ENCODE measurements at places on chromosomes 2 and 18. TPM values are rescaled to one million over a fixed set of nuclear protein-coding genes. Genes with fewer than 3 reads are reported as not detected.

The DUSP2 gene
- total RNA-seq = 0.78 TPM

- no peak for DNase-seq
Observed at GRCh38 chr18:35178260-35178659, 62.6 kb upstream of the ZNF397 start.

GRCh38 chr2:165251366-165251765 lies 12.2 kb downstream of the SCN2A start:
- no peak for DNase-seq

The TFPI gene
- 325 TPM for total RNA-seq

GRCh38 chr2:73937103-73937885 lies 10.6 kb downstream of the DGUOK start:
- DNase-seq = no peak

The TMEM37 gene
- 0.40 TPM for total RNA-seq

DNA sequence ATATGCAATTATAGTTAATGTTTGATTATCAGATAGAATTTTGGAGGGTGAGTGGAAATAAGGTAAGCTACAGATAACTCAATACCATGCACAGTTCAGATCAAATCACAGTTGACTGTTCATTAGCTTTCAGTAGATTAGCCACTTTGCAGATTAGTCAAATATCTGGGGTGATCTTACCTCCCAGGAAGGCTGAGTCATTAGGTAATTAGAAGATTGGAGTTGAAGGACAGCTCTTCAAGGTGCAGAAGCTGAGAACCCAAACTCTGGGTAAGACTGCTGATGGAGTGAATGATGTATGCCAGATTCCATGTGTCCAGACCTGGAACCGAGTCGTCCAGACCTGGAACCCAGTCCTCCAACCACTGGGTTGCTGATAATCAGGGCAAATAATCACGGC lies 262.8 kb upstream of the UBE2E3 start:
- DNase-seq = no peak

- DNase-seq = no peak
Observed at GRCh38 chr2:66536997-66537396, 102.1 kb downstream of the MEIS1 start.

The SLC30A3 gene
- not detected for total RNA-seq

- DNase-seq = no peak
Observed at GRCh38 chr18:13703899-13704298, 22.5 kb downstream of the FAM210A start.

DNA sequence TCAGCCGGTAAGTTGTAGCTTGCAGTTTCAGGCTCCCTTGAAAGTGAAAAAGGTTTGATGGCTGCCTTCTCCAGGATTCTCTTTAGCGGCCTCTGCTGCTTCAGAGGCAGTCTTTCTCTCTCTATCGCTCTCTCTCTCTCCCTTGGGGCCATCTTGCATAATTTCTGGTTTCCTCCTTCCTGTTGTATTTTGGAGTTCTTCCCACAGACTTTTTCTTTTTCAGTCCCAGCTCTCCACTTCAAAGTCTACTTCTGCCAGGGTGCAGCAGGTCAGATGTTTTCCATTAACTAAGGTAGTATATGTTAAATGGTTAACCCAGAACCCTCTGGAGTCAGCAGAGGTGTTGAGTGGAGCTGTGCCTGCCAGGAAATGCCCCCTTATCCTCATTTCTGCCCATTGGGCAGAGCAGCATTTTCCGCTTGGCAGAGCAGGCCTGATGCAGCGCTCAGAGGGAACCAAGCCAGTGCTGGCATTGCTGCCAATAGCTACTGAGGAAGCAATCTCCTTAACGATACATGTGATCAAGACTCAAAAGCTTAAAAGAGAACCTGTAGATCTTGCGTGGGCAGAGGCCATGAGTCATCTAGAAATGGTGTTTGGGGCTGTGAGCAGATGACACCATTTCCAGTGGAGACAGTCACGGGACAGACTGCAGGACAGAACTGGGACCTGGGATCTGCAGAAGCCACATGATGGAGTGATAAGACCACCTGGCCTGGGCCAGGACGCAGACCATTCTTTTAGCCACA lies 20.8 kb downstream of the DBI start:
- DNase-seq = no peak

- DNase-seq = no peak
Observed at GRCh38 chr2:176582990-176583481, 313.8 kb downstream of the MTX2 start.

The C2orf92 gene
- total RNA-seq = 15.0 TPM

The ABCG5 gene
- total RNA-seq = not detected

The IL36B gene
- total RNA-seq = not detected

The IL37 gene
- not detected for total RNA-seq

The GALNT13 gene
- total RNA-seq = not detected

The GAD1 gene
- total RNA-seq = not detected

- no peak for DNase-seq
Observed at GRCh38 chr18:51593931-51594330, 396.4 kb upstream of the MEX3C start.

The RGPD6 gene
- total RNA-seq = 16.0 TPM

GRCh38 chr2:23639406-23639982 lies 254.5 kb downstream of the KLHL29 start:
- DNase-seq = no peak

DNA sequence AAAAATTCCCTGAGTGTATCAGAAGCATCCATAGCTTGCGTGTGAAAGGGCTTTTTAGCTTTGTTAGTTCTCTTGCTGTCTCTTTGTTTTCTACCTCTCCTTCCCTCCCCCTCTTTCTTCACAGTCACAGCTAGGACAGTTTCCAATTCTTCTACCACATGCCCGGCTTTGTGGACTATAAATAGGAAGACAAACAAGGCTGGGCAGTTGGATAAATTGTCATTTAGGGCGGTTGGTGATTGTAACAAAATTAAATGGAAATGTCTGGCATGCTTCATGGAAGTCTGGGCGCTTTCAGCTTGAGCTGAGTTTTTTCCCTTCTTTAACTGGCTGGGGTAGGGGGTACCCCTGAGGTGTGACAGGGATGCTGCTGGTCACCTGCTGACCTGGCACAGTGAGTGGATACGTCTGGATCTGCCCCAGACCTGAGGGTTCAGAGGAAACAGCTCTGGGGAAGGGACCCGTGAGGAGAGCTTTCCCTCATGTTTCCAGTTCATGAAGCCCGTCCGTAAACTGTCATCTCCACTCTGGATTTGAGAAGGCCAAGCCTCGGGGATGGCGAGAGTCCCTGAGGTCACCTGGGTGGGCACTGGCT lies 29.0 kb upstream of the GIGYF2 start:
- no peak for DNase-seq

DNA sequence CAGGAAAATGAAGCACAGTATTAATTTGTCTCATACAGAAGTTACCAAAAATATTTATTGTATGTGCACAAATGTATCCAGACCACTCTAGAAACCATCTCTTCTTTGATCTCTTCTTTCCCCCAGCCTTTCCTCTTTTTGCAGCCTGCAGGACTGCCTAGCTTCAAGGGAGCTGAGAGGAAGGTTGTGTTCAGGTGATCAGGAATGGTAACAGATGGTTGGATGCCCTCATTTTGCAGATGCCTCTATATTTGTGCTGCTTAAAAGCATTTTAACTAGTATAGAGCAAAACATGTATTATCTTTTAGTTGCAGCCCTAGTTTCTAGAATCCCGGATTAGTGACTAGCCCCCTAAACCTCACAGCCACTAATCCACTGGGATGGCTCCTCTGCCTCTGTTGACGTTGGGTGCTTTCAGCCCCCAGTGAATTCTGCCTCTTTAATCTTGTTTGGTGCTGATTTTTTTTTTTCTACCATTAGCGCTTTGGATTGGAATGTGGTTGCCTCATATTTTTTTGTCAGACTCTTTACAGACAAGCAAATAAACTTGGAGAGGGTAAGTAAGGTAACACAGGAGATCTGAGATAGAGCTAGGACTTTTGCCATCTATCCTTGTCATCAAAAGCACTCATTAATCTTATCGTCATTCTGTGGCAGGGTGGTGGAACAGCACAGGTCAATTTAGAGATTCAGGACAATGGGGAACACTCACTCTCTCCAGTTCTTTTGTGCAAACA lies 103.8 kb upstream of the NDUFV2 start:
- no peak for DNase-seq

The RTKN gene
- total RNA-seq = 22.1 TPM

The LANCL1 gene
- 65.2 TPM for total RNA-seq

- DNase-seq = no peak
Observed at GRCh38 chr18:21269349-21269748, 27.3 kb downstream of the GREB1L start.

- DNase-seq = no peak
Observed at GRCh38 chr2:68901199-68901514, 30.0 kb upstream of the BMP10 start.

DNA sequence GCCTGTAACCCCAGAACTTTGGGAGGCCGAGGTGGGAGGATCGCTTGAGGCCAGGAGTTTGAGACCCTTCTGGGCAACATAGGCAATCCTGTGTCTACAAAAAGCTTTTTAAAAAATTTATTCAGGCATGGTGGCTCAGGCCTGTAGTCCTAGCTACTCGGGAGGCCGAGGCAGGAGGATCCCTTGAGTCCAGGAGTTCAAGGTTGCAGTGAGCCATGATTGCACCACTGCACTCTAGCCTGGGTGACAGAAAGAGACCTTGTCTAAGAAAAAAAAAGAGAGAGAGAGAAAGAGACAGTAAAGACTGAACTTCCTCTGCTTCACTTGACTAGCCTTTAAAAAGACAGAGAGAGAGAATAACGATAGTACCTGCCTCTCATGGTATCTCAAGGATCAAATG lies 62.4 kb downstream of the INPP5D start:
- no peak for DNase-seq

GRCh38 chr18:75393721-75394120 lies 33.8 kb downstream of the SMIM21 start:
- DNase-seq = no peak

GRCh38 chr2:157155992-157156391 lies 101.5 kb upstream of the GALNT5 start:
- no peak for DNase-seq

DNA sequence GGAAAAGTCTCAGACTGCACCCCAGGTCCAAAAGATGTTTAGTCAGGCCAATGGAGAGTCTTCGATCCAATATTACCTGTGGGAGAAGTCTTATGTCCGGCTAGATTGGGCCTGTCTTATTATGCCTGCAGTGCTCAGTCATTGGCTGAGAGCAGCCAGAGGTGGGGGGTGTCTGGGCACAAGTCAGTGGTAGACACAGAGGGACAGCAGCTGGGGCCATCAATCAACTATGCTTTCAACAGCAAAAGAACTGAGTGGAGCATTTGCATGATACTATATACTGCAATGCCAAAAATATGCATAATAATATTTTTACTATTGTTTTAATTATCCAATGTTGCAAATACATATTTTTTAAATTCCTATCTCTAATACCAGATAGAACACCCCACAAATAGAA lies 298.6 kb upstream of the CDH20 start:
- no peak for DNase-seq

- no peak for DNase-seq
Observed at GRCh38 chr2:184549153-184549552, 49.2 kb upstream of the ZNF804A start.

DNA sequence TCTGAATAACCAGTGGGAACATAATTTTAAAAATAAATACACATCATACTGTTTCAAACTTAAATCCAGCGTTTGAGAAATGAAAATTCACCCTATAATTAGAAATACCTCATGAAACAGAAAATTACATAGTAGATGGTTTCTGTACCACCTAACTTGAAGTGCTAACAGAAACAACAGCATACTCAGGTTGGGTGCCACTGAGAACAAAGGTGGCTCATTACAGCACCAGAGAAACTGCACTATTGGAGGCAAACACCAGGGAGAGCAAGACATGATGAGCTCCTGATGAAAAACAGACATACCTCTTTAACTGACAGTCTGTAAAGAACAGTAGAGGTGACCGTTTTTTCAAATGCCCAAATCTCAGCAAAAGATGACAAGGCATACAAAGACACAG lies 12.6 kb downstream of the SULT1C4 start:
- DNase-seq = no peak

- no peak for DNase-seq
Observed at GRCh38 chr2:218983934-218984238, 1.1 kb downstream of the FEV start.

- no peak for DNase-seq
Observed at GRCh38 chr18:56977309-56977708, 169.6 kb upstream of the BOD1L2 start.

DNA sequence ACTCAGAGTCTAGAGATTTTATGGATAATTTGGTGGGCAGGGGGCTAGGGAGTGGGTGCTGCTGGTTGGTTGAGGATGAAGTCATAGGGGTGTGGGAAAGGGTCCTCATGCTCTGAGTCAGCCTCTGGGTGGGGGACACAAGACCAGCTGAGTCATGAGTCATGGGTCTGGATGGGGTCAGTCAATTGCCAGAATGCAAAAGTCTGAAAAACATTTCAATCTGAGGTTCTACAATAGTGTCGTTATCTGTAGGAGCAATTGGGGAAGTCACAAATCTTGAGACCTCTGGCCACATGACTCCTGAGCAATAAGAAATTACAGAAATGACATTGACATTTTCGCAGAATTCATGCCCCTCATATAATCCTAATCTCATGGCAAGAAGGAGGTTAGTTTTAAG lies 15.1 kb downstream of the NMS start:
- DNase-seq = no peak

DNA sequence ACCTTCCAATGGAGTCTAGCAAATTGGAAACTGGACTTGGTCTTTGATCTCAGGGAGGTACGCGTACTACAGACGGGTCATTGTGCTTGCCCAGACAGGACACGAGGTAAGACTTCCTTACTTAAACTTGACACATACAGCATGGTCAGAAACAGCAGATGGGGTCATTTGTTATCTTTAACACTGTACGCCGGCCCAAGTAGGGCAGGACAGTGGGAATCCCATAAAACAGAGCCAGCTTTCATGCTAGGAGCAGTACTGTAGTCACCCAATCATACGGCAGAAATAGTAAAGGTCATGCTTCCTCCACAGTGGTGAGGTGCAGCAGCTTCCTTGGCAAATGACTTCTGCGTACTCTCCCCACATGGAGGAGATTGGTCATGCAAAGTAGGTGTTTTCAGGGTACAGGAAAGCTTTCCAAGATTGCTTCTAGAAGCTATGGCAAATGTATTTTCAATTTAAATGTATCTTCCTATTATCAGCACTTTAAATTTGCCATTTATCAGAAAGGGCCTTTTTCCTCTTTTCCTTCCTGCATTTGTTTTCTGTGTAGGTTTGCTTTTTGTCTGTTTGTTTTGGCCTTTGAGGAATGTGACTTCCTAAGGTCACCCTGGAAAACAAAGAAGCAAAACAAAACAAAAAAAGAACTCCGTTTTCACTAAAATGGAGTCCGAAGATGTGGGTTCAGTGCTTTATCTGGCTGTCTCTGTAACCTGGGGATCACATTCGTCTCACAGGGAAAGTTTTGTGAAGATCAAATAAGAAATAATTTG lies 74.0 kb upstream of the DSG1 start:
- DNase-seq = no peak

The ACTG2 gene
- 191 TPM for total RNA-seq

DNA sequence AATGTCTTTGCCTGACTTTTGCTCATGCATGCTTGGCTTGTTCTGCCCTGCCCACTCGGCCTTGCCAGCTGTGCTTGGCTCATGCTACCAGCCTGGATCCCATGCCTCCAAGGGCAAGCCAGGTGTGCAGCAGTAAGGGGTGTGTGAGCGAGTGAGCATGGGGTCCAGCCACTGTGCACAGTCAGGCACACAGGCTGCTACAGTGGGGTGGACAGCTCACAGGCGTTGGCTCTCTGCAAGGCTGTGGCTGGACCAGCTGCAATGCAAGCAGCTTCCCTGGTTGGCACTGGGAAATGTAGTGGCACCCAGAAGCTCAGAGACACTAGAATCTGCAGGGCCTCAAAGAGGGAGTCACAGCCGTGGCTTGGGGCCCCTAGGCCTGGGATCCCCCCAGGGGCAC lies 529.7 kb downstream of the DSC3 start:
- DNase-seq = no peak

The SPRED2 gene
- 44.4 TPM for total RNA-seq
